ENCODE measurements at places on chromosomes 7 and 10.
A peak's percentile ranks its signal among the peaks of the same experiment; 100 is the strongest.

DNA sequence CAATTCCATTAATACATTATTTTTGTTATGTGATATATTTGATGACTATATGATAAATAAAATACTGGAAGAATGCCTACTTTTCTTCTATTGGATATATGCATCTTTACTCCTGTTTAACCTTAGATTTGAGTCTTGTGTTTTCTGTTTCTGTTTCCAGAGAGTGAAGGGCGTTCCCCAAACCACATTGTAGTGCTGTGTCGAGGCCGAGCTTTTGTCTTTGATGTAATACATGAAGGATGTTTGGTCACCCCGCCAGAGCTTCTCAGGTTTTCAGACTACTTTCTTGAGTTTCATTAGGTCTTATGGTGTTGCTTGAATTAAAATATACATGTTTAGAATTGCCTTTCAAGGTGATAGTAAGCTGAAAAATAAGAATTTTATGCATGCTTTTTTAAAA, 23.8 kb downstream of the CROT start:
- no peak for DNase-seq

- DNase-seq = no peak
Observed at GRCh38 chr10:128147064-128147463, 20.8 kb upstream of the MKI67 start.

- DNase-seq = peak; percentile 92
Observed at GRCh38 chr7:30548845-30549244, 44.2 kb upstream of the GGCT start.

DNA sequence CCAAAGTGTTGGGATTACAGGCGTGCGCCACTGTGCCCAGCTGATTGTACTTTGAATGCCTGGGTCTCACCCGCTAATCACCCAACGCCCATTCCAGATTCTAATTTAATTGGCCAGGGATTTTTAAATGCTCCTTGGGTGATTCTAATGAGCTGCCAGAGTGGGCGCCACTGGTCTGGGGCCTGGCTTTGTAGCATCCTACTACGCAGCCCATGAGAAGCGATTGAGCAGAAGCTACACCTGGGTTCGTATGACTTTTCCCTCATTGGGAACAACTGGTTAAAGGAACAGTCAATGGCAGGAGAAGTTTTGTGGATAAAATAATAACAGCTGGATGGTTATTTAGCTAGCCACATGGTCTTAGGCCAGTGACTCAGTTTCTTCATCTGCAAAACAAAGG, 108.0 kb downstream of the SPAG6 start:
- DNase-seq = no peak

DNA sequence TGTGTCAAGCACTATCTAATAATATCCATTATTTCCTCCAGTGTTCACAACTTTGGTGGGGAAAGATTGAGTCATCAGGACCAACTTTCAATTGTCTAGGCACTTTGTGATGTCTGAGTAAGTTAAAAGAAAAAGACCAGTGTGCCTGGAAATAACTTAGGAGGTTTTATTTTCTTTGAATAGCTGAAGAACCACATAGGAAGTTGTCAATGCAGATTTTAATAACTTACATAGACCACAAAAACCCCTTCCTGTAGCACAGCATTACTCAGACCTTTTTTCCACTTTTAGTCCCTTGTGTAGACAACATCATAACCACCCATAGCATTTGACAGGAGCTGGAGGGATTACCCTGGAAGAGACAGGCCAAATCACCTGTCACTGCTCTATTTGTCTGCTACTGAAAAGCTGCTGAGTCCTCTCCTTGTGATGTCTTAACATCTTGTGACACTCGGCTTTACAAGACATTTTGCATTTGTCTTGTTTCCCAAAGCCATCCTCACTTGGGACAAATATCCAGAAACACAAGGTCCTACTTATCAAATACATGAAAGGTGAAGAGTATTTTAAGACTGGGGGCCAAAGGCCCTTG, 241.5 kb upstream of the PTER start:
- DNase-seq = no peak
